ENCODE measurements at places on chromosomes 13 and 19.

GRCh38 chr19:1070576-1070930 is 3.6 kb downstream of the ARHGAP45 start:
- no peak for DNase-seq

DNA sequence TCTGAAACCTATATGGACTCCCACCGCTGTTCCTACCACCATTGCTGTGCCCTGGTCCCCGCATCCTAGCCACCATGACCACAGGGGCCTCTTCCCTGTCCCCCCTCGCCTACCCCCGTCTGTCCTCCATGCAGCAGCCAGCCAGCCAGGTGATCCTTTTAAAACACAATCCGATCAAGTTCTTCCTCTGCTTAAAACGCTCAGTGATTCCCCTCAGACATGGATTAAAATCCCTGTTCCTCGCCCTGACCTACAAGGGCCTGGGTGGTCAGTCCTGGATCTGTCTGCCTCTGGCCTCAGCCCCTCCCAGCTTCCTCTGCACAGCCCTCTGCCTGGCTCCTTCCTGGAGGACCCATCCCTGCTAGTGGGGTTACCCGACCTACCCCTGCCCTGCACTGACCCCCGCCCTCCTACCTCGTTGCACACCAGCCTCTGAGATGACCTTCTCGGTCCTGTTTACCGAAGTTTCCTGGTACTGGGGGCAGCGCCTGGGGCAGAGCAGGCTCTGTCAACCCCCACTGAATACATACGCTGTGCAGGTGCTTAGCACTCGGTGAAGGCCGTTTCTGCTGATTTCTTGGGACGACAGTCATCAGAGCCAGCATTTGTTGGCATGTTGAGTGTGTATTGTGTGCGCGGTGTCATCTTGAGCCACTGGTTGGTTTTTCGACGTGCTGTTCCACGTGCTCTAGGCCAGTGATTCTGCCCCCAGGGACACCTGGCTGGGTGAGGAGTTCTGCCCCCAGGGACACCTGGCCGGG is 14.7 kb upstream of the LENG8 start:
- DNase-seq: no peak

GRCh38 chr13:96161141-96161540 is 71.2 kb downstream of the HS6ST3 start:
- DNase-seq: no peak

GRCh38 chr13:51148223-51148951 is 37.3 kb upstream of the C13orf42 start:
- no peak for DNase-seq

DNA sequence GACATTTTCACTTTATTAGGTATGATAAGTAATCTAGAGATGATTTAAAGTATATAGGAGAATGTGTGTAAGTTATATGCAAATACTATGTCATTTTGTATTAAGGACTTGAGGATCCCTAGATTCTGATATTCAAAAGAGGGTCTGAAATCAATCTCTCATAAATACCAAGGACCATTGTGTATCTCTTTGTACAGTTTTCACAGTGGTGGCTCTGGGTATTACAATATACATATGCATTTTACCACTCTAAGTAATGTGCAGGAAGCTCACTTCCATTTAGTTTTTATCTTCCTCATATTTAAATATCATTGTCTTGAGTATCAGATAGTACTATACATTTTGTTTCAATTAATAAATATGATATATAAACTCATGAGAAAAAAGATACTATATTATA is 862.6 kb upstream of the PCDH20 start:
- no peak for DNase-seq

GRCh38 chr13:26025771-26026170 is 26.0 kb downstream of the SHISA2 start:
- no peak for DNase-seq

DNA sequence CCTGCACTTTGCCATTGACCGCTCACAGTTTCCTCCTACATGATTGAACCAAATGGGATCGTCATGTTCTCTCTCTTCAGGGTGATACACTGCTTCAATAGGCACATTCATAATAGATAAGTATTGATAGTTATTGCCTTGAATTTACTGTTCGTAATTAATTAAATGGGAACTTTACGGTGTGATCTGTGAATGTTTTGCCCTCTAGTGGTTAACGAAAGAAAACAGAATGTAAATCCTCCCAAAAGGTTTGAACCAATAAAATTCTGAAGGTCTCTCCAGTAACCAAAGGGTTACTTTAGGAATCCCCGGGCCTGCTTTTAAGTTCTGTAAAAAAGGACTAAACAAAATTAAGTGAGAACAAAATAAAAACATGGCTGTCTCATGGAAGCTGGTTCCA is 389.3 kb downstream of the DACH1 start:
- DNase-seq: no peak

GRCh38 chr13:37413161-37413560 is 185.4 kb downstream of the POSTN start:
- DNase-seq: no peak

GRCh38 chr19:16261584-16262368 is 62.9 kb upstream of the KLF2 start:
- DNase-seq: no peak

DNA sequence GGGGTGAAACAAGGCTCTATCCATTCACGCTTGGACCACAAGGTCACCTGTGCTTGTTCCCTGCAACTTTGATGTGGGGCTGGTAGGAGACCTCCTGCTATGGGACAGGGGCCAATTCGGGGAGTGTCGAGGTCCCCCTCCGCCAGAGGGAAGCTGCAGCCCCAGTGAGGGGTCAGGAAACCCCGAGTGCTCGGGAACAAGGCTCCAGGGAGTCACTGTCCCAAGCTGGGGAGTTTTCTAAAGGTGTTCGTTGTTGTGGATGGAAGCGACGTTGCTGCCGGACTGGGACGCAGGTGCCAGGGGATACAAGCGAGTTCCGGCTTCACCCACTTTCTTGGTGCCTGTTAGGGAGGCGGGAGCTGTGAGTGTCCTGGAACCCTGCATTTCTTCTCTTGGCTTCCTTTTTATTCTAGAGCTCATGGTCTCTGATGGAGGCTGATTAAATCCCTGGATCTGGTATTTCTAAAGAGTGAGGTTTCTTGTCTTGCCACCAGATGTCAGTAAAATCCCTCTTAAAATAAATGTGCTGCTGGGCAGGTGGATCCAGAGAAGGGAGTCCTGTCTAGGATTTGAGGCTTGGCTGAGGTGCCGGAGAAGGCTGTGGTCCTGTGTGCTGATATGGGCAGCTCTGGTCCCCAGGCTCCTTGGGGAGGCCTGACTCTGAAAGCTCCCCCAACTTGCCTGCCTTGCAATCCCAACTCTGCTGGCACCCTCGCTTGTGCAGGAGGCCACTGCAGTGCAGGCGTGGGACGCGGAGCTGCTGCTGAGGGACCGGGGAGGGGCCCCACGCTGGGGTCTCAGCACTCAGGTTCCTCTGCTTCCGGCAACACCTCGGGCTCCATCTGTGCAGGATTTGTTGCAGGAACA is 153.9 kb downstream of the TEX29 start:
- DNase-seq: no peak

DNA sequence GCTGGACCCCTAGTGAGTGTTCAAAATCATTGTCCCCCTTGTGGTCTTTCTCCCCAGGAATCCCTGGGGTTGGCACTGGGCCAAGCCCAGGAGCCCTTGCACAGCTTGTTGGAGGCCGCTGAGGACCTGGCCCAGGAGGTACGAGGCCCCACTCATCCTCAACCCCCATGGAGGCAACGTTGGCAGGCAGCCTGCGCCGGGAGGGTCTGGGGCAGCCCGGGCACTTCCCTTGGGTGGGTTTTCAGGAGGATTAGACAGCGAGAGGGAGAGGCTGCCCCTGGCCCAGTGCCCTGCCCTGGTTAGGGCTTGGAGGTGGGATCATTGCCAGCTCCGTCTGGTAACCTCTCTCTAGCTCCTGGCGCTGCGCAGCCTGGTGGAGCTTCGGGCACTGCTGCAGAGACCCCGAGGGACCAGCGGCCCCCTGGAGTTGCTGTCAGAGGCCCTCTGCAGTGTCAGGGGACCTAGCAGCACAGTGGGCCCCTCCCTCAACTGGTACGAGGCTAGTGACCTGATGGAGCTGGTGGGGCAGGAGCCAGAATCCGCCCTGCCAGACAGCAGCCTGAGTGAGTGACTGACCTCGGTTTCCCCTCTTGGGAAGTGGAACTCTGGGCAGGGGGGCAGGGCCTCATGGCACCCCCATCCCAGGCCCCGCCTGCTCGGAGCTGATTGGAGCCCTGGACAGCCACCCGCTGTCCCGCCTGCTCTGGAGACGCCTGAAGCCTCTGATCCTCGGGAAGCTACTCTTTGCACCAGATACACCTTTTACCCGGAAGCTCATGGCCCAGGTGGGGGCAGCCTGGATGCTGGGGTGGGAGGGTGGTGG is 3.0 kb downstream of the ABCA7 start:
- DNase-seq: no peak

DNA sequence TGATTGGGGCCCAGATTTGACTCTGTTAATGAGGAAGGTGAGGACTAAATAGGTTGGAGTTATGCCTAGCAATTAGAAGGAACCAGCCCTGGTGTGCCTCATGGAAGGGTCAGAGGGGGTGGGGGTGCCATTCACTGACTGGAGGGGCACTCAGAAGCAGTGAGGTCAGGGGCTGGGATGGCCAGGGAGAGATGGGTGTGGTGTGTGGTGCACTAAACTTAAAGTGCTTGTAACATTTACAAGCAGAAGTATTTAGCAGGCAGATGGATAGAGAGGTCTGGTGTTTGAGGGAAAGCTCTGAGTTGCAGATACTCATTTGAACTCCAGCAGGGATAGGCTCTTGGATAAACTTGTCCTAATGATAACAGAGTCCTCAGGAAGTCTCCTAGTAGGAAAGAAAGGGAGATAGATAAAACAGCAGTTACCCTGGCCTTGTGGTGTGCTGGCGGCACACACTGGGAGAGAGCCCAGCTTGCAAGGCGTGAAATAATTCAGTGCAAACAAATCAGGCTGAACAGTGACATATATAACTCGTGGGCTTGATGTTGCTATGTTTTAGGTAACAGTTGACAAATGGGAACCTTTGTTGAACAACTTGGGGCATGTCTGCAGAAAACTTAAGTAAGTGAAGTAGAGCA is 20.0 kb upstream of the UPF3A start:
- no peak for DNase-seq

- DNase-seq: no peak
These were observed 10.3 kb upstream of the PAN3 start for GRCh38 chr13:28128030-28128429.

DNA sequence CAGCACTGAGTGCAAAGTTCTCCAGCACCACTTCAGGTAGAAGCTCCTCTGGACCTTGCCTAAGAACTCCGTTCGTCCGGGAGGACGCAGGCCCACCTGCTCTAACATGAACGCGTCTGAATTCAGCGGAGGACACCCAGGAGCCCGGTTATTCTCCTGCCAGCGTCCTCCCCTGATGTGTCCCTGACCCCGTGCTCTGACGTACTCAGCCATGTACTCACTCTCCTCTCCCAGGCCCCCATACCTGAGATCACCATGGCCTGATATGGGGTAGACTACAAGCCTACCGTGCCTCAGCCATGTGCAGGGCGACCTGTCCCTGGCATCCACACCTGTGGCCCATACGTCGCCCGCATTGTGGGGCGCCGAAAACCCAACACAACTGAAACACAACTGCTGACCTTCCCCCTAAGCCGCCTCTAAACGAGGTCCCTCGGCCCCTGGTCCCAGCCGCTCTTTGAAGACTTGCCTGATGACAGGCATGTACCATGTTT is 744 bp upstream of the ZNF584 start:
- DNase-seq: no peak

- DNase-seq: no peak
These were observed 141.8 kb downstream of the GPC5 start for GRCh38 chr13:91540158-91540736.

GRCh38 chr19:49546825-49547565 is 19.2 kb downstream of the RCN3 start:
- DNase-seq: no peak

- no peak for DNase-seq
These were observed 8.0 kb upstream of the PDE4C start for GRCh38 chr19:18234194-18234593.

- no peak for DNase-seq
These were observed 3.6 kb upstream of the COMMD6 start for GRCh38 chr13:75541287-75541686.

GRCh38 chr13:39603424-39603947 is 493 bp upstream of the LHFPL6 start:
- DNase-seq: peak; percentile 1

- no peak for DNase-seq
These were observed 23.1 kb downstream of the TMED1 start for GRCh38 chr19:10812902-10813404.

GRCh38 chr13:39768962-39769361 is 113.5 kb downstream of the COG6 start:
- no peak for DNase-seq

- peak; percentile 77 for DNase-seq
These were observed at the start of gene ZNF473 for GRCh38 chr19:50025794-50026549. TSS of gene ZNF473 (plus strand) at chr19:50026005. CDS start at chr19:50031083, 5,078 bp downstream.

- no peak for DNase-seq
These were observed 27.7 kb upstream of the NFIC start for GRCh38 chr19:3338541-3339181.

DNA sequence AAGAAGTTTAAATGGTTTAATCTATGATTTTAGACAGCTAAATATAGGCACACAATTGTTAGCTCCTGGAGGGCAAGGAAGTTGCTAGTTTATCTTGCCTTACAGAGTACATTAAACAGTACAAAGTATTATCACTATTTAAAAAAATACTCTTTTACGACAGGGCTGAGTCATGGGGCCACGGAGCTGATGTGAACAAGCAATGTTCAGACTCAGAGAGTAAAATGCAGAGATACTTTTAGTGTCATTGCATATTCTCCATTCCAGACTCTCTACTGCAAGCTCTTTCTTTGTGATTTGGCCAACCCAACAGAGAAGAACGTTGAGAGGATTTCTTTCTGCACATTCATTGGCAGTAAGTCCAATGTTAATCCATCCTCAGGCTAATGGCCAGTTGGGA is 352.4 kb downstream of the SPRY2 start:
- no peak for DNase-seq

DNA sequence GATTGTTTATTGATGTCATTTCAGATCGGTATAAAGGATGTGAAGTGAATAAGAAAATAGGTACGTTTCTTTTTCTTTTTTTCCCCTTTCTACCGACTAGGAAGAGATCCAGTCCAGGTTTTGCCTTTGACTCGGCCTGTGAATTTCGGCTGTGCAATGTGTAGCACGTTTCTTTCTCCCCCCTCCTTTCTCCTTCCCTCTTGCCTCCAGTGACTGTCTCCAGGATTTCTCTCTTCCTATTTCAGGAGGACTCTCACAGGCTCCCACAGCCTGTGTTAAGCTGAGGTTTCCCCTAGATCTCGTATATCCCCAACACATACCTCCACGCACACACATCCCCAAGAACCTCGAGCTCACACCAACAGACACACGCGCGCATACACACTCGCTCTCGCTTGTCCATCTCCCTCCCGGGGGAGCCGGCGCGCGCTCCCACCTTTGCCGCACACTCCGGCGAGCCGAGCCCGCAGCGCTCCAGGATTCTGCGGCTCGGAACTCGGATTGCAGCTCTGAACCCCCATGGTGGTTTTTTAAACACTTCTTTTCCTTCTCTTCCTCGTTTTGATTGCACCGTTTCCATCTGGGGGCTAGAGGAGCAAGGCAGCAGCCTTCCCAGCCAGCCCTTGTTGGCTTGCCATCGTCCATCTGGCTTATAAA is at the start of gene GPC6:
Gene GPC6 (plus strand): TSS at position 185 of the 657 bp plus-strand sequence.
- no peak for DNase-seq

DNA sequence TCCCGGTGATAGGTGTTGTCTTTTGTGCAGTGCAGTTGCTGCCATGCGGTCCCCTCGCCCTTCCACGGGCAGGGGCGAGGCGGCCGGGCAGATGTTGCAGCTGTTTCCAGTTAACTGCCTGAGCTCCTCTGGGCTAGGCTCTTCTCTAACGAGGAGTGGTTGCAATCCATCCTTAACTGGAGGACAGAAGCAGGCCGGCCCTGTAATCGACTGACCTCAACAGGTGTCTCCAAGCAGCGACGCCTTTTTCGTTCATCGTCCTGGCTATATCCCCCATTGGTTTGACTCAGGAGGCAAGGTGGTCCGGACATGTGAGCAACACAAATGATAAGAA is 1.9 kb upstream of the TSC22D1 start:
- DNase-seq: no peak
